ENCODE measurements at places on chromosomes 2 and 18.
A peak's percentile ranks its signal among the peaks of the same experiment; 100 is the strongest.

DNA sequence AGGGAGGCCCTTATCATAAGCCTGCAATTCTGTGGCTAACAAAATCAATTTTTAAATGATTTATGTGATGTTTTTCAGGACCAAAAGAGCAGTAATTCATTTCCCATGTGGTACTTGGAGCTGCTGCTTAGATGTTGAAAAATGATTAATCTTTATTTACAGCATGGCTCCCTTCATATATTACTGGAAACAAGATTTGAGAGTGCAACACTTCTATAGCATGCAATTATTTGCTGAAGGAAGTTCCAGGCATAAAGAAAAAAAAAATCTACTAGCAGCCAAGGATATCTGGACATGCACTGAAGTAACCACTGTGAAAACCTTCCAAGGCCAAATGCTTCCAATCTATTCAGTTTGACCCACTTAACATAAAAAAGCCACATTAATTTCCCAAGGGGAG is 186.3 kb downstream of the SLC8A1 start:
- no peak for DNase-seq

DNA sequence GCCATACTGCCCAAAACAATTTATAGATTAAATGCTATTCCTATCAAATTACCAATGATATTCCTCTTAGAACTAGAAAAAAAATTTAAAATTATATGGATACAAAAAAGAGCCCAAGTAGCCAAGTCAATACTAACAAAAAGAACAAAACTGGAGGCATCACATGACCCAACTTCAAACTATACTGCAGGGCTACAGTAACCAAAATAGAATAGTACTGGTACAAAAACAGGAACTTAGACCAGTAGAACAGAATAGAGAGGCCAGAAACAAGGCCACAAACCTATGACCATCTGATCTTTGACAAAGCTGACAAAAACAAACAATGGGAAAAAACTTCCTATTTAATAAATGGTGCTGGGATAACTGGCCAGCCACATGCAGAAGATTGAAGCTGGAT is 86.1 kb upstream of the KYNU start:
- DNase-seq = no peak

DNA sequence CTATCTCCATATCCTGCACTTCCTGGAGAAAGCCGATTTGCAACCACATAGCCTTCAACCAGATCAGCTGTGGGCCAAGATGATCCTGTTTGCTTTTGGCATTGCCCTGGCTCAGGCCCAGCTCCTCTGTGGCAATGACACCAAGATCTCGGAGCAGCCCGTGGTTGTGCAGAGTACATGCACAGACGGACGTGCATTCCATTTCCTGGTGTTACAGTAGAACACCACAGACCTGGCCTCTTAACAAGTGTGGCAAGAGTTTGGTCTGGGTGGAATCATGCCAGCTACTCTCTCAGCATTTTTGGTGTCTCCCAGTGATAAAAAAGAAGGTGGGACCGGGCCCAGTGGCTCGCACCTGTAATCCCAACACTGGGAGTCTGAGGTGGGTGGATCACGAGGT is 20.0 kb downstream of the MALT1 start:
- no peak for DNase-seq

DNA sequence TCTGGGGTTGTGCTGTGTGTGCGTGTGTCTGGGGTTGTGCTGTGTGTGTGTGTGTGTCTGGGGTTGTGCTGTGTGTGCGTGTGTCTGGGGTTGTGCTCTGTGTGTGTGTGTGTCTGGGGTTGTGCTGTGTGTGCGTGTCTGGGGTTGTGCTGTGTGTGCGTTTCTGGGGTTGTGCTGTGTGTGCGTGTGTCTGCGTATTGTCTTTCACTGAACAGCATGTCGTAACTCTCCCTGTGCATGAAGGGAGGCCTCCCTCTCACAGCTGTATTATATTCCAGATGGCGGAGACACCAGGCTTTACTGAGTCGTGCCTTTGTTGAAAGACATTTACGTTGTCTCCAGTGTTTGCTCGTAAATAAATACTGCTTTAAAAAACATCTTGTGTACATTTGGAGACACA is 5.9 kb downstream of the ACKR3 start:
- no peak for DNase-seq

DNA sequence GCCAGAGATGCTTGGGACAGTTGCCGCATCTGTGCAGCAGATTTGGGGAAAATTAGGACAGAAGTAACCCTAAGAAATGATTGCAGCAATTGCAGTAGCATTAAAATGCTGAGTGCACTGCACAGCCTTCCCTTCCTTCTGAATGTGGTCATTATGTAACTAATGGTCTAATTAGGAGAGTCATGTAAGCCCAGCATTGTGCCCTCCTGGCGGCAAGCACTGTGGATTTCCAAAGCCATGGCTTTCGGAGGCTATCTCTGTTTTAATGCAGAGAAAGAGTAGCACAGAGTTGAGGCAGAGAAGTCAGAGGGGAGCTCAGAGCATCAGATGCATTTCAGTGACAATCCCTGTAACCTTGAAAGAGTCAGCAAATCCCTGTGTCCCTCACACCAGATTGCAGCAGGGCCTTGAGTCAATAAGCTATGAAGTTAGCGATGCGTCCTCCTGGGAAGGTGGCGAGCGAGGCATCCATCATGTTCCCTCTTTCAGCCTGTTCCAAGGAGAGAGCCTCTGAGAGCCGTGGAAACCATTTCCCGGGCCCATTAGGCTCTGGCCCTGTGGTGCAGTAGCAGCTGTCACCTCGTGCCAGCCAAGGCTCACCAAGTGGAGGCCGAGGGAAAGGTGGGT is 307.2 kb downstream of the FBXO15 start:
- no peak for DNase-seq

DNA sequence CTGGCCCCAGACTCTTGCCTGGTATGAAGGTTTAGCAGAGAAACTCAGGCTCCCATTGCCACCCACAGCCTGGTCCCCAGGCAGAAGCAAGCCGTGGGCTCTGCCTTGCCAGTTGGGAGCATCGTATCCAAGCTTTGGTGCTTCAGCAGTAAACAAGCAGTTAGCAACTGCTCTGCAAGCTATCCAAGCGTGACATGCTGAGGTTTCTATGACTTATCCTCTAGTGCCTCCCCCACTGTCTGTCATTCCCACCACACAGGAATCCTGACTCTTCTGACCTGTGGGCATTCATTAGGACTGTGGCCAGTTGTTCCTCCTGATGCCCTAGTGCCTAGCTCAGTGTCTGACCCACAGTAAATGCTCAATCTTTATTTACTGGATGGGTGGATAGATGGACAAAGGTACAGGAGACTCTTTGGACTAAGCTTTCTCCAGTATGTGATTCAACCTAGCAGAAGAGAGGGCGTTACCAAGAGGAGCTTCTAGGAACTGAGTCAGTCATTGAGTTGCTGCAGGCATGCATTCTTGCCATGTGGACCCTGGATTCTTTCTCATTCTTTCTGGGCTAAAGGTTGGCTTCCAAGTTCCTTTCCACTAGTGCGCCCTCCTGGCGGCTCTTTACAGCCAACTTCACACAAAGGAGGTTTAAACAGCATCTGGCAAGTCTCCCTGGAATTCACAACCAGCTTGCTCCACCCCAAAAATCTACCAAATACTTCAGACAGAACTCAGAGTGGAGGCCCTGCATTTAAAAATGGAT is 40.6 kb upstream of the MRPL19 start:
- peak; percentile 96 for DNase-seq
